H4 (cell line): ENCODE measurements at places on chromosomes 1 and 21. TPM values are rescaled to one million over a fixed set of nuclear protein-coding genes. Genes with fewer than 3 reads are reported as not detected.

The SGIP1 gene
- total RNA-seq = 0.51 and 1.1 TPM in 2 replicates

The TRAF3IP3 gene
- total RNA-seq = not detected in 2 replicates

The USP33 gene
- 28.7 and 40.2 TPM in 2 replicates for total RNA-seq

The OR4F16 gene
- not detected in 2 replicates for total RNA-seq

The GNG4 gene
- 6.0 and 9.0 TPM in 2 replicates for total RNA-seq

The SPRTN gene
- 14.7 and 15.6 TPM in 2 replicates for total RNA-seq

The AKNAD1 gene
- 0.95 TPM in 1 of 2 replicates, not detected in the other for total RNA-seq

The SLC66A1 gene
- 8.8 and 12.1 TPM in 2 replicates for total RNA-seq

The FCRL6 gene
- not detected in 2 replicates for total RNA-seq

The ADAMTS5 gene
- total RNA-seq = 0.06 and 0.50 TPM in 2 replicates
